Cardiac septum (tissue), 1 donor: ENCODE measurements at places on chromosomes 11 and 22. TPM values are rescaled to one million over a fixed set of nuclear protein-coding genes. Genes with fewer than 3 reads are reported as not detected.

The C22orf23 gene
- total RNA-seq: 0.54 TPM

The SPI1 gene
- 12.0 TPM for total RNA-seq

The SCN4B gene
- total RNA-seq: 17.0 TPM

The DDI1 gene
- not detected for total RNA-seq

The SCGB1C1 gene
- total RNA-seq: not detected

The RTN4R gene
- 1.0 TPM for total RNA-seq

The PARVB gene
- total RNA-seq: 98.1 TPM

The HMOX1 gene
- total RNA-seq: 17.3 TPM

The APOL4 gene
- total RNA-seq: 6.1 TPM

The PTH gene
- not detected for total RNA-seq

The WNT11 gene
- 9.2 TPM for total RNA-seq

The SLC37A4 gene
- 3.9 TPM for total RNA-seq

The ZDHHC13 gene
- total RNA-seq: 7.8 TPM

The GLYATL2 gene
- 0.27 TPM for total RNA-seq

The RAB38 gene
- total RNA-seq: 0.22 TPM

The SESN3 gene
- 10.6 TPM for total RNA-seq

The TRPM5 gene
- total RNA-seq: not detected

The OR5T2 gene
- not detected for total RNA-seq

The SAA1 gene
- total RNA-seq: 1.5 TPM

GRCh38 chr11:121723246-121723741 lies 270.5 kb upstream of the SORL1-AS1 start:
- DNase-seq: no peak

DNA sequence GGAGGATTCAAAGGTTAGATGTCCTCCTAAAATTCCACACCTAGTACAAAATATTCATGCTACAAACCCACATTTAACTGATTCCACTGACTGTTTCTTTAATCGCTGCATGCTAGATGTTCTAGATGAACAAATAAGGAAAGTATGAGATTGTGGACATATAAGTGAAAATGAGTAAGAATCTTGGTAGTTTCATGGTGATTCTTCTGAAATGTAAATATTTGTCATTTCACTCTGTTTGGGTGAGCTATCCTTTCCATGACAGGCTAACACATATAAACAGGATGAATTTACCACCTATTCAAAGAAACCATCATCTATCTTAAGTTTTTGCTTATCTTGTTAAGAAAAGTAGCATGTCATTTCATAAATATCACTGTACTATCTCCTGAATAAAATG lies 14.8 kb downstream of the OR5B3 start:
- DNase-seq: no peak

- DNase-seq: no peak
Measured at GRCh38 chr11:64842851-64843685, 1.4 kb downstream of the CDC42BPG start.

- no peak for DNase-seq
Measured at GRCh38 chr11:66885469-66885868, 28.6 kb downstream of the LRFN4 start.

DNA sequence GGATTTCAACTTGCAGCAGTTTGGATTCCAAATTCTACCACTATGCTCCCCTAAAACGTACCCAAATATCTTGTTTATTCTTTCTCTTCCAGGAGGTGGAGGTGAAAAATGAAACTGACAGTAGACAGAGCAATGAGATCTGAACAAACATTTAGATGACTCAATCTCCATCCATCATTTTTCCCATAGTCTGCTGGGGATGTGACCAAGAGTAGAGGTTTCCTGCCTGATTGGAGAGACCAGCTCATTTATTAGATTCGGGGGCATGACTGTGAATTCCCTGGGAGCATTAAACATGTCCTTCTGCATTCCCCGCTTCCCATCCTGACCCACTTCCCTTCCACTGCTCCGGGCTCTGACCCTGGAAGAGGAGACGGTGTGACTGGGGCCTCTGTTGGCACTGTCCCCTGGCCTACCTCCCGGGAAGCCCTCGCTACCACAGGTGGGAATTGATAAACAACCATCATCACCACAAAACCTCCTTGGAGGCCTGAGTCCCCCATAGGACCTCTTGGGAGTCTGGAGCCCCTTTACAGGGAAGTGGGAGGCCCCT lies 20.3 kb downstream of the DKK3 start:
- DNase-seq: no peak

DNA sequence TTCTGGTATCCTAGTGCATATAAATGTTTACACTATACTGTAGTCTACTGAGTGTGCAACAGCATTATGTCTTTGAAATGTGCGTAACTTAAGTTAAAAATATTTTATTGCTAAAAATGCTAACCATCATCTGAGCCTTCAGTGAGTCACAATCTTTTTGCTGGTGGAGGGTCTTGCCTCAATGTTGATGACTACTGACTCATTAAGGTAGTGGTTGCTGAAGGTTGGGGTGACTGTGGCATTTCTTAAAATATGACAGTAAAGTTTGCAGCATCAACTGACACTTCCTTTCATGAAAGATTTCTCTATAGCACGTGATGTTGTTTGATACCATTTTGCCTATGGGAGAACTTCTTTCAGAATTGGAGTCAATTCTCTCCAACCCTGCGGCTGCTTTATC lies 8.5 kb upstream of the CREBZF start:
- no peak for DNase-seq

DNA sequence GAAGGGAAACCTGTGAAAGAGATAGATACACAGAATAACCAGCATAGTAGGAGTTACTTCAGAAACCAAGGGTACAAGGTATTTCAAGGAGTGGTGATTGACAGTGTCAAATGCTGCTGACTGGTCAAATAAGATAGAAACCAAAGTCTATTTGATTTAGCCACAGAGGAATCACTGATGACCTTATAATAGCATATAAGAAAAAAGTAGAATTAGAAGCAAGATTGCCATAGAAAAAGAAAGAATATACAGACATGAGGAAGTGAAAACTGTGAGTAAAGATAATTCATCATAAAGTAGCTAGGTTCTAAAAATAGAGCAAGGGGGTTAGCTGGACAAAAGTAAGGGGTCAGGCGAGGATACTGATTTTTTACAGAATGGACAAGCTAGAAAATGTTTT lies 14.2 kb downstream of the ZBTB44 start:
- no peak for DNase-seq

DNA sequence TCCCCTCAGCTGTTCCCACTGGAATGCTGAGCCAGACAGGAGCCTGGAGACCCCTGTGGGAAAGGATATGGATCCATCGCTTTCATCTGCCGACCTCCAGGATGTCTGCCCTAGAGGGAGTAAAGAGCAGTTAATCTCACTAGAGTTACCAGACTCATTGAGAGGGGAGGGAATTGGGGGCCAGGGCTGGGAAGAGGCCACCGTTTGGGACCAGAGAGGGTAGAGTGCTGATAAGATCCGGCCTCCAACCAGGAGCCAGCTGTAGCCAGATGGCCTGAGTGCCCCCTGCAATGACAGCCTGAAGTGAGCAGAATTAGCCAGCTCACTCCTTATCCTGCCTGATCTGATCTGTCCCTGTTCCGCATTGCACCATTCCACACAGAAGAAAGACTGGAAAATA lies 3.7 kb upstream of the APLNR start:
- no peak for DNase-seq

- no peak for DNase-seq
Measured at GRCh38 chr22:25800766-25801165, 58.8 kb downstream of the MYO18B start.

- peak; percentile 86 for DNase-seq
Measured at GRCh38 chr22:45235101-45235777, 5.5 kb downstream of the KIAA0930 start.

DNA sequence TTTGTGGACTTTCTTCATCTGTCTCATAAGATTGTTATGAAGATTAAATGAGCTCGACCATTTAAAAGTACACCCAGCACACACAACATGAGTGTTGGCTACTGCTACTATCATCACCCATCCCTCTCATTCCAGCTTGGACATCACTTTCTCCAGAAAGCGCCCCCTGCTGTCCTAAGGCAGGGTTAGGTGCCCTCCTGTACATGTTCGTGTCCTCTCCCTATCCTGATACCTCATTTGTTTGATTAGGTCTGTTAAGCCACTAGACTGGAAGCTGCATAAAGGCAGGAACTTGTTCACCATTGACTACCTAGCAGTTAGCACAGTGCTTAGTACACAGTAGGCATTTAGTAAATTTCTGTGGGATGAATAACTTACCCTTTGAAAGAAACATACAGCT lies 85.5 kb downstream of the ENTHD1 start:
- no peak for DNase-seq

GRCh38 chr11:47399860-47400767 lies 8.3 kb upstream of the SLC39A13 start:
- DNase-seq: no peak

- peak; percentile 57 for DNase-seq
Measured at GRCh38 chr11:12293486-12293885, 83.9 kb upstream of the PARVA start.

- no peak for DNase-seq
Measured at GRCh38 chr22:39776295-39777009, 117.1 kb downstream of the ENTHD1 start.

- DNase-seq: no peak
Measured at GRCh38 chr11:66950112-66950535, 8.1 kb downstream of the PC start.

DNA sequence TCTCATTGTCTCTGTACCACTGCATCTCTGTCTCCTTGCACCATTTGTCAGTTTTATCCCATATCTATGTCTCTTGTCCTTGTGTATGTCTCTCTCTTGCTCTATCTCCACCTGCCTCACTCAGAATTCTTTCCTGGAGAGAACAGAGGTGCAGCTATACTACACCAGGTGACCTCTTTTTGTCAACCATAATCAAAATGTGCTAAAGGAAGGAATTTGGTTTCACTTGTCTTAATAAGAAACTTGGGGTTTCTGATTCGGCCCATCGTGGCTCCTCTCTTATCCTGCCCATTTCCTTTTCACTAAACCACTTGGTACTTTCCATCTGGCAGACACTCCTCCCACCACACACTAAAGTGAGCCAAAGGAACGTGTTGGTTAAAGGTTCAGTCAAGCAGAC lies 2.0 kb upstream of the C11orf42 start:
- DNase-seq: no peak

GRCh38 chr11:32043737-32044136 lies 47.1 kb upstream of the RCN1 start:
- DNase-seq: no peak

- no peak for DNase-seq
Measured at GRCh38 chr11:63680834-63681320, 423 bp upstream of the RTN3 start.

GRCh38 chr11:125092669-125093068 lies 18.8 kb downstream of the TMEM218 start:
- no peak for DNase-seq

- no peak for DNase-seq
Measured at GRCh38 chr22:45970705-45971407, 6.1 kb downstream of the WNT7B start.

GRCh38 chr11:92180226-92180625 lies 44.4 kb upstream of the FAT3 start:
- DNase-seq: no peak

DNA sequence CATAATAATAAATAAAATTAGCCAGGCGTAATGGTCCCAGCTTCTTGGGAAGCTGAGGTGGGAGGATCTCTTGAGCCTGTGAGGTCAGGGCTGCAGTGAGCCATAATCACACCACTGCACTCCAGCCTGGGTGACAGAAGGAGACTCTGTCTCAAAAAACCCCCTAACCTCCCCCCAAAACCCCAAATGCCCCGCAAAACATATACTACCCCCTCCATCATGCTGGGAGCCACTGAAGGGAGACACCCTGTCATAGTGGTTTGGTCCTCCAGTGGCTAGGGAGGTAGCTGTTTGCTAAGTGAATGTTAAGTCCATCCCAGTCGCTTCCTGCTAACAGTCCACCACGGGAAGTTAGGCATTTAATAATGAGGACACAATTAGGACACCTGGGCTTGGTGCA lies 125.0 kb downstream of the ABTB2 start:
- DNase-seq: no peak

DNA sequence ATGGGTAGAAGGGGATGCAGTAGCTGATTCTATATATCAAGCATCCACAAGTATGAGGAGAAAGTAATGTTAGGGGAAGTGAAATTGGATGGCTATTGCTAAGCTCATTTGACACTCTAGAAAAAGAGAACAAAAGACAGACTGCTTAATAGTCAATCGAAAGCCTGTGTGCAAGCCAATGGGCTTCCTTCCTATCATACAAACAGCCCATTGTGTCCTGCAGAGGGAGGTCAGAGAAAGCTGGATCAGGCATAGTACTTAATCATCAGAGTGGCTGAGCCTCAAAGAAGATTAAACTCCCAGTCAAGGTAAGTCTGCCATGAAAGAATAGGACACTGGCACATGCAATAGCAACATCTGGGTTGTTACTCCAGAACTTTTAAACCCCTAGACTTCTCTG lies 50.9 kb upstream of the PGR start:
- no peak for DNase-seq

- no peak for DNase-seq
Measured at GRCh38 chr22:49460592-49461281, 366.9 kb downstream of the BRD1 start.

DNA sequence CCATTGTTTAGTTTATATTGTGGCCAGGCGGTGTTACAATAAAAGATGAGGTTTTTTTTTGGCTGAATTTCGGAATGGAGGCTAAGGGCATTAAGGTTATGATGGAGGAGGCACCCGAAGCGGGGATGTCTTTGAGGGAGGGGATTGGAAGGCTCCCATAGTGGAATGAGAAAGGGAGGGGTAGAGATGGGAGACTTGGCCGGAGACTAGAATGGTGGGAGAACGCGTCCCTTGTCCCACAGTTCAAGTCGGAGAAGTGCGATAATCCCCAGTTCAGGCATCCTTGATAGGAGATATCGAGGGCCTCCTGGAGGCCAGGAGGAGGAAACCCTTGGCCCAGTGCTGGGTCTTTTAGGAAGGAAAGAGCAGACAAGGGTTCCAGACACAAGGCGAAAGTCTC lies 21.6 kb downstream of the ZNF195 start:
- no peak for DNase-seq

- peak; percentile 80 for DNase-seq
Measured at GRCh38 chr11:44775366-44775984, 48.7 kb downstream of the TSPAN18 start.

DNA sequence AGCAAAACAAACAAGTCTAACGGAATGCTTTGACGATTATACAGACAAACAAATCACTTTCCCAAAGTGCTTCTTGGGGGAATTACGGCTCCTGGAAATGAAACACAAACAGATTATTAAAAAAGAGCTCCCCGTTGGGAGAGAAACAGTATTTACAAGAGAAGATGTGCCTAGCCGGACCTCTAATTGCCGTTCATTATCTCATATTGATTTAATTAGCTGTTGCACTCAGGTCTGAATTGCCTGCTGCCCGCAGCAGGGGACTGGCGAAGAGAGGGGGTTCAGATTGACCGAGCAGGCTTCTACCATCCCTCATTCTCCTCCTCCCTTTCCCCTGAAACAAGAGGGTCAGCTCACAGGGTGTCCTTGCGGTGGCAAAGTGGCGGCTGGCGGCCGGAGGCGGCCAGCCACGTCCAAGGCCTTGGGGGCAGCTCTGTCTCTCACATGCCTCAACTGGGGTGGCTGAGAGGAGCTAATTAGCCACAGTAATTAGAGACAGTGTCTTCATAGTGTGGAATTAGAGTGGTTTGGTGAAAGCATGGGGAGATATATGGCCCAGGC lies 295.1 kb downstream of the MIAT start:
- no peak for DNase-seq

GRCh38 chr11:28738549-28738948 lies 630.4 kb downstream of the METTL15 start:
- no peak for DNase-seq
